Activated T-cell treated with anti-CD3 and anti-CD28 coated beads for 1 hour (primary cell): ENCODE measurements at places on chromosomes 3 and 15.

DNA sequence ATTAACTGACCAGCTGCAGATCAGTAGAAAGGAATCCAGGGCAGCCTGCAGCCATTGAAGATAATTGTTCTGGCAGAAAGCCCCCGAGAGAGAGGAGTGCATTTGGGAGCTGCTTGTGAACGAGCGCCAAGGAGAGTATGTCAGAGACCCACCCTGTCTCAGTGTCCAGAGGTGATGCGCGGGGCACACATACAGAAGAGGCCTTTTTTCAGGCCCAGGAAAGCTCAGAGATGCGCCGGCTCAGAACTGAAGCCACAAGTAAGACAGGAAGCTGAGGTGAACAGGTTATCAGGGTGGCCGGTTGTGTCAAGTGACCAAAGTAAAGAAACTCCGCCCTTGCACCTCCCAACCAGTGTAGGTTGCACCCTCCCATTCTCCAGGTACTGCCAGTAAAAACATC is 59.8 kb upstream of the HEG1 start:
- DNase-seq, result no peak

DNA sequence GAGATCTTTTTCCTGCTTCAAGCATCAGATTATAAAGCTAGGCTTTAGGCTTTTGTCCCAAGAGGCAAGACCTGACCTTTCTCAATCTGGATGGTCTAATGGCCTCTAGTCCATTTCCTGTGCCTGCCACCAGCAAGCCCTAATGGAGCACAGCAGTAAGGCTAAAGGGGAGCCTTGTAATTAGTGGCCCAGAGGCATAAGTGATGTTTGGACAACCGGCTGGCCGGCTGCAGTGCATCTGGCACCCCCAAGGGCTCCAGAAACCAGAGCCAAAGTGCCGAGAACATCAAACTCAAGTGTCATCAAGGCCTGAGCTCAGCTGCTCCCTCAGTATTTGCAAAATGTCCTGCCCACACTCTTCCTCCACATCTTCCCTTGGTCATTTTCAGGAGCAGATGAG is 31.9 kb upstream of the RTP4 start:
- no peak for DNase-seq

DNA sequence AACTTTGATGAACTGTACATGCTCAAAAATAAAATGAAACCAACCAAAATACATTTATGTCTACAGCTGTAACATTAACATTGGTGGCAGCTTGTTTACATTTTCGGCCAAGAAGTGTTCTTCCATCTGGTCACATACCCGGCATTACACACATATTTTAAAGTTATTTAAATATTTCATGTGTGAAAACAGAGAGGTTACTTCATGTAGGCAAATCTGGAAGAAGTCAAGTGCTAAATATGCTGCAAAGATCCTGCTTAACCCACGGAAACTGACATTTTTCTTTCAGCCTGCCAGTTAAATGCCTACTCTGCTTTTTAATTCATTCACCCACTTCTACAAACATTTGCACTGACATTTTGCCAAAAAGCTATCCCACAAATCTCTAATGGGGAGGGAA is 69.7 kb downstream of the MB21D2 start:
- DNase-seq, result no peak

DNA sequence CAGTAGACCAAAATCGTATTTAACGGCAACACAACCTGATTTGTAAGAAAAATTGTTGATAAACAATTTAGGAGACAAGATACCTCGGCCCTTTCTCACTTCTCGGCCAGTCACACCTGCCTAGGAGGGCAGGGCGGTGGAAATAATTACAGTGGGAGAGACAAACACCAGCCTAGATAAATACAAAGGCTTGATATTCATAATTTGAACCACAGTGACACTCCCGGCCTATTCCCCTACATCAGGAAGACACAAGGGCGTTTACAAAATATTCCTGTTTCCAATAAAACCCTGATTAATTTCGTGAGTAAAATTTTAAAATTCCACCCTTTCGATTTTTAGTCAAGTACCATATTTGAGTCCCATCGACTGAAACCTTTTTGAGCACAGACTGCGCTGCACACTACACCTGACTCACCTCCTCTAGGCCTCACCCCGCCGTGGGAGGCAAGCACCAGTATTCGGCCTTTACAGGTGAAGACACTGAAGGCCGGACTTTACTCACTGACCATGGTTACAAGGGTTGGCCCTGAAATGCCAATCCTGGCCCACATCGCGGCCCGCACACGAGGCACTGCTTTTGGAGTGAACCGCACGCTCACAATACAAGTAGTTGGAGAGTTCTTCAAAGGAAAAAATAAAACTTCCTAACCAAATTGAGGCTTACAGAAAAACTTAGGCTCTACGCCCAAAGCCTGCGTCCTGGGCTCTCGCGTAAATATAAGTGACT is 794 bp downstream of the ARPP19 start:
- DNase-seq, result no peak

DNA sequence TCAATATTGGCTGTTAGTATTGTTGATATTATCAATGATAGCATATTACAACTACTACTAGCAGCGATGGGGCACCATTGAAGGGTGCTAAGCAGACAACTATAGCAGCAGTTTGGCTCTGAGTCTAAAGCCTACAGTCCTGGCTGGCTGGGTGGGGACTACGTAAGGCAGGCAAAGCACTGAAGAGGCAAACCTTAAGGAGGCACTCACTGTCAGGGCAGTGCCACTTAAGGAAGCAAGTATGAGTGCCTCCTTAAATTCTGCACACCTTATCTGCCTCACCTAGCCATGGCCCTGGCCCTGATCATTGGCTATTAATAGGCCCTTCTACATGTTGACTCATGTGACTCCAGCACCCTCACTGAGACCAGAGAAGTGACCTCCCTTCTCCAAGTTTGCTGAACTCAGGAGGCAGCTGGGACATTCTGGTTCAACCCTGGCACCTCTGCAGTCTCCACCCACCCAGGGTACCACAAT is 20.6 kb downstream of the CDCP1 start:
- no peak for DNase-seq

- no peak for DNase-seq
Measured at GRCh38 chr3:86257955-86258641, 732.9 kb downstream of the VGLL3 start.

- no peak for DNase-seq
Measured at GRCh38 chr3:133440652-133441051, 40.8 kb downstream of the BFSP2 start.

- DNase-seq, result no peak
Measured at GRCh38 chr3:16460273-16460672, 53.2 kb downstream of the RFTN1 start.

- no peak for DNase-seq
Measured at GRCh38 chr3:185767002-185767688, 57.7 kb downstream of the IGF2BP2 start.

GRCh38 chr3:109607897-109608296 is 270.6 kb upstream of the DPPA4 start:
- DNase-seq, result no peak

GRCh38 chr15:58413253-58413652 is 18.5 kb upstream of the LIPC start:
- DNase-seq, result no peak

- DNase-seq, result no peak
Measured at GRCh38 chr3:49316696-49317457, 23.0 kb downstream of the USP4 start.

- no peak for DNase-seq
Measured at GRCh38 chr15:94395640-94396039, 164.3 kb downstream of the MCTP2 start.

GRCh38 chr3:117144853-117145252 is 435.3 kb downstream of the TUSC7 start:
- no peak for DNase-seq

DNA sequence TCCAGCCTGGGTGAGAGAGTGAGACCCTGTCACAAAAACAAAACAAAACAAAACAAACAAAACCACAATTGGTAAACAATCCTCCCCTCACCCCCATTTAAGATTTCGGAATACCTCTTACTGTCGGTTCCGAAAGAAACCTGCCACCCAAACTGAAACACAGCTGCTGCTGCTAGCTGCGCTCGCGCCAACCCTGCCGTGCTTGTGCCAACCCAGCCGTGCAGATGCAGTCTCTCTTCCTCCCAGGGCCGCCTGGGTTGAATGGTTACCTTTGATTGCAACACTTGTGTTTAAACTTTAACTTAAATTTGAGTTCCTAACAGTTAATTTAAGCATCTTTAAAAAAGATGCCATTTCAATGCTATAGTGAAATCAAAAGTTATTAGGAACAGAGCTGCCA is 28.5 kb upstream of the SPTBN5 start:
- no peak for DNase-seq
